Activated CD4-positive, alpha-beta T cell treated with anti-CD3 and anti-CD28 coated beads, Interleukin-2, amount 50 U/mL, for 1 hour (primary cell): ENCODE measurements at places on chromosomes 7 and 10.

DNA sequence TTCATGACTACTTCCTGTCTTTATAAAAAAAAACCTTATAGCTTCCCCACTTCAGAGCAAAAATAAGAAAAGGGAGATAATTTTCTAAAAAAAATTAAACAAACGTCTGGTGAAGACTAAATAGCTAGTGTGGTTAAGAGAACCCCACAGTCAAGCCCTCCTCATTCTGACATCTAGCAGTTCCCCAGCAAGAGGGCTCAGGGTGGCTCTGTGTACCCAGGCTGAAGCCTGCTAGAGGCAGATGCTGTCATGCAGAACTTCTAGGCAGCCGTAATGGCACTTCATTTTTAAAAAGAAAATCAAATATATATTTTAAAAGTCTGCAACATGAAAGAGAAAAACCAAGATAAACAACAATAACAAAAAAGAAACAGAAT is 223.1 kb upstream of the KLF14 start:
- DNase-seq: no peak

DNA sequence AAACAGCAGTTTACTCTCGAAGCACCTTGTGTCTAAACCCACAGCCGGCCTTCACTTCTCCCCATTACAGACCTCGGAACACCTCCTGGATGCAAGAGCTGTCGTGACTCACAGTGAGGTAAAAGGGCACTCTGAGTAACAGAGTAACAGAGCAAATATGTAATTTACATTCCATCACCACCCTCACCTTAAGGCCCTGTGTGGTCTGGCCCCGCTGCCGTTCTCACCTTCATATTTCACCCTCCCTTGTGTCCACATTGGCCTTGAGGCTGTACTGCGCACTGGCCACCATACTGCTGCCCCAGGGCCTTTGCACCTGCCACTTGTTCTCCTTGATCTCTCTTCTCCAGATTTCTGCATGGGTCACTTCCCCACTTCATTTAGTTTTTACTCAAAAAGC is 12.6 kb downstream of the FFAR4 start:
- no peak for DNase-seq

DNA sequence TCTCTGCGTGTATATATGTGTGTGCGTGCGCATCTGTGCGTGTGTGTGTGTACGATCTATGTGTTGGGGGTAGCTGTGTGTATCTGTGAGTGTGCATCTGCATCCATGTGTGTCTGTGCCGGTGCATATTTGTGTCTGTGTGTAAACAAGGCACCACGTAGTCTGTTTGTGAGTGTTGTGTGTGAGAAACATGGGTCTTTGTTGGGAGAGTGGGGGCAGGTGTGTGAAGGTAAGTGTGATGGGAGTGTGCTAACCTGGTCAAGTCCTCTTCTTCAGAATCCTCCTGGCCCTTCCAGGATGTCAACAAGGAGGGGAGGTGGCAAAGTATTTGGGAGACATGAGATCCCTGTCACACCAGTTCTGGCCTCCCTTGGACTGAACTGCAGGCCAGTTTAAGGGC is 87.2 kb downstream of the HIF1AN start:
- DNase-seq: no peak

DNA sequence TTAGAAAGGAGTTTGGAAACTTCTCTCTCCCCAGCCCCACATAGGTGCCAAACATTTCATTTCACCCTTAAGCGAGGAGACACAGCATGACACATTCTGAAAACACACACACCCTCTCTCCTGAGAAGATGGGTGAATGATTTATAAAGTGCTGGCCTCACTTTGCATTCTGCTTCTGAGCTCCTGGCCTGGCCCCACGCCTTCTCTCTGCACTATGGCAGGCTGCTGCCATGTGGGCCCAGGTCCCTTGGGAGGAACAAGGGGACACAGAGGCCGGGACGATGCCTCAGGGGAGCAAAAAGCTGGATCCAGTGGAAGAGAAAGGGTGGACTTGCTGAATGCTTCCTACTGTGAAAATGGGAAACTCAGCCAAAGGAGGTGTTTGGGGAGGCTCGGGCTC is 56.0 kb downstream of the CPXM2 start:
- no peak for DNase-seq

GRCh38 chr7:21960922-21961321 is 15.2 kb upstream of the CDCA7L start:
- DNase-seq: no peak

DNA sequence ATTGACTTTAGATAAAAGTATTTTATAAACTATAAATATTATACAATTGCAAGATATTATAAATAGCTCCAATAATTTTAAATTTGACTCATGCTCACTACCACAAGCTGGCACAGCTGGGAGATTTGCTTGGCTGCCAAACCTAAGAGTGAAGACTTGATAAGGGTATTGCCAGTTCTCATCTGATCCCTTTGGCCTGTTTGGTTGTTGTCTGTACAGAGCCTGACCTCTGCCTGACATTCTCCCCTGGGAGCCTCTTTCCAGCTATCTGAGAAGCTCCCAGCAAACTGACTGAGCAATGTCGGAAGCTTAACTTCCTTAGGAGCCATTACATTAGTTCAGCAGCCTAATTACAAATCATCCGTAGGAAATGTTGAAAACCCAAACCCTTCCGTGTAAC is 10.2 kb upstream of the LMOD2 start:
- no peak for DNase-seq

- no peak for DNase-seq
These were observed 101.8 kb downstream of the SAMD9 start for GRCh38 chr7:93015779-93016481.

GRCh38 chr7:32163141-32163806 is 93.1 kb upstream of the PDE1C start:
- DNase-seq: no peak

DNA sequence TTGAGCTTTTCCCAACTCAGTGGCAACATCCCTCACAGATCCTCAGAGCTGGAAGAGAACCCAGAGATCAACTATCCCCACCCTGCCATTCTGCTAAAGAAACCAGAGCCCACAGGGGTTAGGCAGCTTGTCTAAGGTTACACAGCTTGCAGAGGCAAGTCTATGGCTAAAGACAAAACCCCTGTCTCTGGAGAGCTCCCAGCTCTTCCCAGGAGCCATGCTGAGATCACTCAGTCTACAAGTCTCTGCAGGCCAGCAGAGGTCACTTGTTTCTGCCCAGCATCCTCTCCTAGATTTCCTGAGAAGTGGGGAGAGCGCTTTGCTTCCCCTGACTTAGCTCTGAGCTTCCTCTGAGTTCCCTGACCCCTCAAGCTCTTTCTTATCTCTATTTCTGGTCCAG is 28.5 kb upstream of the LOXL4 start:
- DNase-seq: no peak

DNA sequence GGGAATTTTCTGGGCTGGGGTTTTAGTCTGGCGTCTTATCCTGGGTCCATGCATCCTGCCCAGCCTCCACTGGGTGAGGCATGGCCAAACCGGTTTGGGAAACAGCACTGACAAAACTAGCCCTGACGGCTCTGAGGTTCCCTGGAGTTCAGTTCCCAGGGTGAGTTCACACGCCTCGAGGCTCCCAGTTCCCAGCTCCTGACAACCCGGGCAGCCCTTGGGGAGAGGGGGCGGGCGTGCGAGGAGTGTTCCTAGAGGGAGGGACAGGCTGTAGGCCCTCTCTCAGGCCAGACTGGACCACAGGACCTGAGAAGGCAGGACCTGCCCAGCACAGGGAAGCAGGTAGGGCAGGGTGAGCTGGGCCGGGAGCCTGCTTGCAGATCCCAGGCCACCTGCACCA is 82.3 kb upstream of the PPIF start:
- no peak for DNase-seq

GRCh38 chr10:97573021-97573420 is 442 bp downstream of the ANKRD2 start:
- no peak for DNase-seq

GRCh38 chr10:44325157-44325556 is 59.7 kb downstream of the CXCL12 start:
- no peak for DNase-seq

DNA sequence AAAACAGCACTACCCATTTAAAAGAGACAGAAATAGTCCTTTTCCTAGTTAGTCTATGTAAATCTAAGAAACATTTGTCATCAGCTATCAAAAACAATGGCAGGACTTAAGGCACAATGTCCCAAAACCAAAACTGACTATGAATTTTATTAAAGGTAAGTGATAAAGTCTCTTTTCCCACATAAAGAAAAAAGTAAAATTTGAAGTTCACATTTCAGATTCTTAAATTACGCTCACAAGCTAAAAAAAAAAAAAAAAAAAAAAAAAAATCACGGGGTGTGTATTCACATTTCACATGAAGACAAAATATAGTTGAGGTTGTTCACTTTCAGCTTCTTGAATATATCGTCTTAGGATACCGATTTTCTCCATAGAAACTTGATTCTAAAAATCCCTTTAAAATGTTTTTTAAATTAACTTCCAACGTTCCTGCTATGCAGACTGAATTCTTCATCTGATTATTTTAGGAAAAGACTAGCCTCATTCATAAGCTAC is 1.6 kb downstream of the P4HA1 start:
- no peak for DNase-seq

GRCh38 chr10:63201118-63201517 is 68.0 kb downstream of the NRBF2 start:
- DNase-seq: no peak

DNA sequence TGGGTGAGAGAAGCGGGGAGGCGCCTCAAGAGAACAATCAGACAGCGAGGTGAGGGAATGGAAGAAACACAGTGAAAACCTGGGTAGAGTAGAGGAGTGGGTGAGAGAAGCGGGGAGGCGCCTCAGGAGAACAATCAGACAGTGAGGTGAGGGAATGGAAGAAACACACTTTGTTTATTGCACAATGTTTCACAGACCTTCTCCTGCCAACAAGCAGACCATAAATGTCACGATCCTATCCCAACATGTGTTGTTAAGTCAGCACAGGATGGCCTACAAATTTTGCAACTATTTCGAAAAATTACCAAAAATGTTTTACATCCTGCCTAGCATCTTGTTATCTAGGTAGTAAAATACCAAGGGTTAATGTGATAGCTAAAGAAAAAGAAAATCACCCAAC is 115.3 kb downstream of the JAZF1 start:
- no peak for DNase-seq

DNA sequence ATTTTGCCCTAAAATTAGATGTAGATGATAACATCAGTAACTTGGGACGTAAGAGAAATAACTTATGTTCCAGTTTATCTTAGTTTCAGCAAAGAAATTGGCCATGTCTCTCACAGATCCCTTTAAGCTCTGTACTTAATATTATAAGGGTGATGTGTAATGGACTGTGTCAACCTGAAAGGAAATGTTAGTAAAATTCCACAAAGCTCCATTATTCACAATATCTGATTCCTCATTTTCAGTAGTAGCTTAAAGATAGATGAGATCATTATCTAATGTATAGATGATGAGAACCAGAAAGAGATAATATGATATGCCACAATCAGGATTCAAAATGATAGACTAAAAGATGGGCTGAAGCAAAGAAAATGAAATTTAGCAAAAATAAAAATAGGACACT is 316.8 kb upstream of the CHRM2 start:
- DNase-seq: no peak

DNA sequence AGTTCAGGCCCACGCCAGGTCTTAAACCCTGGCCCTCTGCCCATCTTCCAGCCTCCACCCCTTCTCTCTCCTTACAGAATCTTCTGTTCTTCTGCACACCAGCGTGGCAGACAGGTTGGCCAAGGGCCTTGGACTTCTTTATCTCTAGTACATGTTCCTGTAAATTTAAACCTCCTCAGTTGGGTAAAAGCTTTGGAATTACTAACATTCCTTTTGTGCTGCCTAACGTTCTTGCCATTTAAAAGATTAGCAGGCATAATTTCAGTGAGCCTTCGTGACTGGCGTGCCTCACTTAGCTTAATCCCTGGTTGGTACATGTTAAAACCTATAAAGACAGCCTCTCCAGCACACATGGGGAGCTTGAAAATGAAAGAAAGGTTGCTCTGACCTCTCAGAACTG is 192.2 kb downstream of the CUX1 start:
- DNase-seq: no peak

DNA sequence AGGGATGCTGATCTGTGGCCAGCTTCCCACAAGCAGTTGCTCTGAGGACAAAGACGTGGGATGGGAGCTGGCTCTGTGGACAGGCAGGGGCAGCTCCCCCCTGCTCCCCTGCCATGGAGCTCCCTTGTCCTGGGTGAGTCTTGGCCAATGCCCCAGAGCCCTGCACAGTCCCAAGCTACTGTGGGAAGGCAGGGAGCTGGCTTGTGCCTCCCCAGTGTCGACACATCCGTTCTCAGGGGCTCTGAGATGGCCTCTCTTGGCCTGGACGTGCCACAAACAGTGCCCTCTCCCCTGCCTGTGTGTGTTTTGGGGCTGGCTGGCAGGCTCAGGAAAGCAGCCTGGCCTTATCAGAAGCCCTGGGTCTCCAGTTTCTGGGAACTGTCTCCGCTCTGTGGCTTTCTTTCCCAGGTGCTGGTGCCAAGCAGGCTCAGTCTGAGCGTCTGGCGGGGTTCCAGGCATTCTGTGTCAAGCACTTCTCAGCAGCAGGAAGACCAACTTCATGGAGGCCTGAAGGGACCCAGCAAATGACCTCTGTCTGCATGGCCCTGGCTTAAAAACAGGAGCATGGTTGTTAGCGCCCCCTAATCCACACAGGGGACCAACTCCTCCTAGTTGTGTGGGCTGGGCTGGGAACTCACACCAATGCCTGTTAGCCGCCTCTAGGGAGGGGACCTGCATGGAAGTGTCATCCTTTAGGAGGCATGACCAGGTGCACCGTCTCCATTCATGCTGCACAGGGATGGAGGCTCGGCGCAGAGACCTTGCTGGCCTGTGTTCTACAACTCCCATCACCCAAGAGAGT is 375.2 kb downstream of the RPS24 start:
- no peak for DNase-seq

- DNase-seq: no peak
These were observed 37.6 kb upstream of the AGBL3 start for GRCh38 chr7:134948736-134949135.

GRCh38 chr10:87635498-87636312 is 24.0 kb upstream of the PAPSS2 start:
- no peak for DNase-seq

GRCh38 chr10:119104654-119105015 is 722 bp downstream of the DENND10 start:
- DNase-seq: no peak
